ENCODE measurements at places on chromosomes 12 and 14.
A peak's percentile ranks its signal among the peaks of the same experiment; 100 is the strongest.

GRCh38 chr14:105155071-105155651 lies 13.4 kb downstream of the JAG2 start:
- no peak for DNase-seq

DNA sequence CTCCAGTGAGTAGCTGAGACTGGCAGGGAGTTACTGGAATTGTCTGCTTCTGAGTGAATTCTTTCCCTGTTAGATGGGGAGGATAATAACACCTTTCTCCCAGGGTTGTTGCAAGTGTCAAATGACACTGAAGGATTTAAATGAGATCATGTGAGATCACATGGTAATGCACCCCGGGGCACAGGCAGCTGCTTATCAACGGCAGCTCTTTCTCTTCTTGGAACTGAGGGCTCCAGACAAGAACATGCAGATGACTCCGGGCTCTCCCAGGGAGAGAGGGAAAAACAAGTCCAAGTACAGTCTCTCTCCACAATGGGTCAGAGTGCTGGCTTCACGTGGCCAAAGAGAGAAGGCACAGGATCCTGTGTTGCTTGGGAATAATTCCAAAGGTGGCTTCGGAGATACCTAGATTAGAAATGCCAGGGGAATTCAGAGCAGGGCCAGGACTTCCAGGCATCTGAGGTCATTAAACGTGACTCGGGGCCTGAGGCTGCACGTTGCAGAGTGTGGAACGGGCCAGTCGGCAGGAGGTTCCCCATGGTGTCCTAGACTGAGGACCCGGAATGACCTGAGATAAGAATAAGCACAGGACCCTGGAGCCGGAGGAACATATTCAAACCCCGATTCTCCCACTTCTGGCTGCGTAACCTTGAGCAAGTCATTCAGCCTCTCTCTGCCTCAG lies 109.2 kb downstream of the PRMT8 start:
- DNase-seq, result no peak

DNA sequence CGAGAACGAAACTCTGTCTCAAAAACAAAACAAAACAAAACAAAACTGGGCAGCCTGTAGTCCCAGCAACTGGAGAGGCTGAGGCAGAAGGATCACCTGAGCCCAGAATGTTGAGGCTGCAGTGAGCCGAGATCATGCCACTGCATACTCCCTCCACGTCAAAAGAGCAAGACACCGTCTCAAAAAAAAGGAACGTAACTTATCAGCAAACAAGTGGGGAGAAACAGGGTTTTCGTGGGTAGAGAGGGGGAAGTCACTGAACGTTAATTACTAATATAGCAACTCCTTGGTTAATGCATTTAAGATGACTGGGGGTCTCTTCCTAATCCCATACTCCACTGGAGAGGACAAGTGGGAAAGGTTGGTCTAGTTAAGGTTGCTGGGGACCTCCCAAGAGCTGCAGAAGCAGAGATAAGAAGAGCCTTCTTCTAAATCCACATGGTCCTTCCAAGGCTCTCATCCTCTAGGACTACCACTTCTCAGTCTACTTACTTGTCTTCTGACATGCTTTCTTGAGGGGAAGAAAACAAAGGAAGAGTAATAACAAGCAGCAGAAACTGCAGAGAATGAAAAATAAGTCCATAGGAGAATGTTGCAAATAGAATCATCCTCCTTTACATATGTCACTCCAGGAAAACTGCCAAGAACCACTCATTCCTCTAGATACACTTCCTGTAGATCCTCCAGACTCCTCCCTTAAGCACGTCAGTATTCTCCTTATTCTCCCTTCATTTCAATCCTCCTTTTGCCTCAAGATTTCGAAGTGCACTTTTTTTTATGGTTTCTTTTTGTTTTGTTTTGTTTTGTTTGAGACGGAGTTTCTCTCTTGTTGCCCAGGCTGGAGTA lies 5.8 kb downstream of the NUMB start:
- peak; percentile 61 for DNase-seq

DNA sequence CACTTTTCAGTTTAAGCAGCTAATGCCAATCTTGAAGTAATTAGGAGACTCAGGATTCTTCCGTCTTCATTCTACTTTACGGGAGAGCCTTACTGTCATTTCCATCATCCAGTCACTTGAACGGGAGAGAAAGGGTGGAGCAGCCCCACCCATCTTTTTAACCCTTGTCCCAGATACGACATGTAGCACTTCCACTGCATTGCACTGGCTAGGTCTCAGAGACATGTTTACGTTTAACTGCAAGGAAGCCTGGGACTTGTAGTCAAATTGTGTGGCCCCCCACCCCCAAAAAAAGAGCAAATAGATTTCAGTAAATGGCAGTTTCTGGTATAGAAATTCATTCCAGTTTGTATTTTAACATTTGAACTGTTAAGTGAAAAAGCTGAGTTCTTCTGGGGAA lies 46.1 kb upstream of the SYT1 start:
- DNase-seq, result no peak

Measured in astrocyte of the cerebellum (primary cell).